ENCODE measurements at places on chromosomes 4 and X. TPM values are rescaled to one million over a fixed set of nuclear protein-coding genes. Genes with fewer than 3 reads are reported as not detected.
A peak's percentile ranks its signal among the peaks of the same experiment; 100 is the strongest.

The ACSL1 gene
- total RNA-seq = 316 TPM

DNA sequence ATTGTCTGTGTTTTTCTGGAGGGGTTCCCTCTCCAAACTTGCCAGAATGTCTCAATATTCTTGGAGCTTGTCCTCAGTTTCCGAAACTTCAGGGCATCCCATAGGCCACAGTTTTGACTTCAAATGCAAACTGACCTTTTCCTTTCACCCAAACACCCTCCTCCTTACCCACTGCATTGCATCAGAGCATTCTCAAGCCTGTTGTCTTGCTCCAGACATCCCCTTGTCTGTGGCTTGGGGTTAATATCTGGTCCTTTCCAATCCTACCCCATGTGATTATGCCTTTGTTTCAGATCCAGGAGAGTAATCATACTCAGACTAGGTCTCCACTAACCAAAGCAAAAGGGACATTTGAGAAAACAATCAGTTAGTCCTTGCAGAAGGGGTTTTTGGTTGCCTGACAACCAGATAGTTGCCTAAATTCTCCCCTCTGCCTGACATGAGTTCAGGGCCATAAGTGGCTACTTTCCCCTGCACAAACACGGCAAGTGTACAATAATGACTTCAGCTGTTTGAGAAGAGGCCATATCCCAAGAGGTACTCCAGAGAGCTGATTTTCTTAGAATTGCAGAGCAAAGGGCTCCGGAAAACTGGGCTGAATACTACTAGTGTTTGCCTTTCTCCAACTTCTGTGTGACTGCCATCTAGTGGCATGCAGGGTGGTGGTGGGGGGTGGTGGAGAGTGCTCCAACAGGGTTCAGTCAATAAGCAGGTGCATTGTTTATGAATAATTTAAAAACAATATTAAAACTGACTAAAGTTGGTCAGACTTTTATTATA lies 130.2 kb downstream of the CHRDL1 start:
- H3K27ac ChIP-seq = no peak overlapping the region
- H3K4me1 ChIP-seq = no peaks in the 10 kb centered on the region
- H3K27me3 ChIP-seq = no peaks in the 10 kb centered on the region
- H3K4me3 ChIP-seq = no peak overlapping the region
- DNase-seq = peak; percentile 13

DNA sequence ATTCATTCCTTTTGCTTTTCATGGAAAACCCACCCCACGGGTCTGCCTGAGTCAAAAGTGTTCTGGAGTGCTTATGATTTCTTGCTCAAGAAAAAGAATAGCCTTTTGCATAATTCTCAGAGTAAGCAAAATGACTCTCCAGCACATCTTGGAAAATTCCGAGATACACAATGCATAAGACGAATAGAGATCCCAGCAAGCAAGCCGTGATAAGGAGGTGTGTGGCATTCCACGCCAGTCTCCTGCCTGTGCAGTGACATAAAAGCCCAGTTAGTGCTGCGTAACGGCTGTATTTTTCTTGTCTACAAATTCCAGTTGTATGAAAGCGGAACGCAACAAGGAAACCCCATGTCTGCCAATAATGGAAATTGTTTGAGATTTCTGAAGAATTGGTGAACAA lies 237.9 kb upstream of the GATB start:
- DNase-seq = no peak
- no peak overlapping the region for H3K4me3 ChIP-seq
- no peak overlapping the region for H3K27ac ChIP-seq
- H3K27me3 ChIP-seq = no peaks in the 10 kb centered on the region

GRCh38 chr4:87574996-87575395 lies 33.3 kb upstream of the DSPP start:
- H3K4me1 ChIP-seq = no peaks in the 10 kb centered on the region
- H3K27ac ChIP-seq = no peak overlapping the region
- H3K4me3 ChIP-seq = no peak overlapping the region
- no peak for DNase-seq
- no peaks in the 10 kb centered on the region for H3K27me3 ChIP-seq

GRCh38 chr4:107896158-107896645 lies 35.1 kb upstream of the CYP2U1 start:
- no peaks in the 10 kb centered on the region for H3K36me3 ChIP-seq
- peaks cover 28% of the 10 kb centered on the region for H3K4me1 ChIP-seq
- no peak overlapping the region for H3K4me3 ChIP-seq
- DNase-seq = no peak
- no peaks in the 10 kb centered on the region for H3K27me3 ChIP-seq

GRCh38 chr4:101014417-101014816 lies 332.9 kb downstream of the PPP3CA start:
- H3K4me3 ChIP-seq = no peak overlapping the region
- H3K4me1 ChIP-seq = no peaks in the 10 kb centered on the region
- H3K27me3 ChIP-seq = no peaks in the 10 kb centered on the region

DNA sequence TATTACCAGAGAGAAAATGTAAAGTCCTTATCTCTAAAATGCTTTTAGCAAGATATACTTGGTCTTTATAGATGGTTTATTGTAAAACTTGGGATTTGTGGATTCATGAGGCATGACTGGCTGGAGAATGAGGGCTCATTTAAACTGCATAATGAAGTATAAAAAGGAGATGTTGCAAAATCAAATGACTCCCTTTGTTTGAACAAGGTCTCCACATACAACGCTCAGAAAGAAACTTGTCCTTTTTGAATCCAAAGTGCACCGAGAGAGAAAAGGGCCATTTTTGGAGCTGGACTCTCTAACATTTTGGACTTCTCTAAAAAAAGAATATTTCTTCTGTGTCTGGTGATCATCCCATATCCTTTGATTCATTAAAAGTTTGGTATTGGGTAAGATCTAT lies 7.7 kb upstream of the EIF1AX start:
- H3K4me1 ChIP-seq = no peaks in the 10 kb centered on the region
- H3K4me3 ChIP-seq = no peak overlapping the region
- H3K27ac ChIP-seq = no peak overlapping the region
- peaks cover 14% of the 10 kb centered on the region for H3K36me3 ChIP-seq

DNA sequence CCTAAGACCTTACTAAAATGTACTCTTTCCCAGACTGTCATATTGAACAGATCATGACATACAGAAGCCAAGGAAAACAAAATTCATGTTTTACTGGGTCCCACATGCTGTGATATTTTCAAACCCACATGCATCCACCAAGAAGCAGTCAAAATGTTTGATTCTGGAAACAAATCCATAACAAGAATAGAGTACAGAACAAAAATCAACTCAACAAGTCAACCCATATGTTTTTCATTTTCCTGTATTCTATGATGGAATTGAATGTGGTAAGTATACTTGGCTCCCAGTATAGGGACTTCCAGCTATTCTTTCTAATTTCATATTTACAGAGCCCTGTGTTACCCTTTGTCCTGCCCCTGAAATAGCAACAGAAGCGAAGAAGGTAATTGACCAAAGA lies 106.8 kb downstream of the COL25A1 start:
- H3K27ac ChIP-seq = no peak overlapping the region

GRCh38 chr4:107408968-107409367 lies 311.1 kb downstream of the PAPSS1 start:
- H3K27ac ChIP-seq = no peak overlapping the region
- H3K4me3 ChIP-seq = no peak overlapping the region
- H3K27me3 ChIP-seq = no peaks in the 10 kb centered on the region
- no peaks in the 10 kb centered on the region for H3K4me1 ChIP-seq
- no peak for DNase-seq
- H3K36me3 ChIP-seq = no peaks in the 10 kb centered on the region
